Kidney epithelial cell (primary cell): ENCODE measurements at places on chromosomes 4 and X. TPM values are rescaled to one million over a fixed set of nuclear protein-coding genes. Genes with fewer than 3 reads are reported as not detected.

DNA sequence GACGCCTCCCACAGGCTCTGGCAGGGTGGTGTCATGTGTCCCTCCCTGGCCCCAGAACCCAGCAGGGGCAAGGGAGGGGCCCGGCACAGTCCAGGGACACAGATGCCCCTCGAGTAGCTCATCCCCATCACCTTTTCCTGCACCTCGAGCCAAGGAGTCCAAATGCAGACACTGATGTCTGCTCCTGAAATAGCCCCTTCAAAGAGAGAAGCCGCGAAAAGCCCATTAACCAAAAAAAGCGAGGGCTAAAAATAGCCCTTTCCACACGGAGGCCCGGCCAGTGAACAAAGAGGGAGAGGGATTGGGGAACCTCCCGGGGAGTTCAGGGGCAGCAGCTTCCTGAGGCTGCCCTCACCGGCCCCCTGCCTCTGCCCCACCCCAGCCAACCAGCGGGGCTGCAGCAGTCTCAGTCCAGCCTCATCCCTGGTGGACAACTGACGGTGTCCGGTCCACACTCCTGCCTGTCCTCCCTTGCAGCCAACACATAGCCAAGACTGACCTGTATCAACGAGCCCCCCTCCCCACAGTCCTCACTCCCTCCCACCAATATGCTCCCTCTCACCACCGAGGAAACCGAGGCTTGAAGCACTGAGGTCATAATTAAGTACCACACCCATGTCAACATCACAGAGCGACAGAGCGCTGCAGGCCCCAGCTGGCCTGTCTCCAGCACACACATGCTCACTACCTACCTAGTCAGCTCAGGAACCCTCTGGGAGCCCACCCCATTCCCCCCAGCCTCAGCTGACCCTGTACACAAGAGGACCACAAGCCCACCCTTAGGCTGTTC is 23.9 kb downstream of the WDR1 start:
- DNase-seq = no peak

GRCh38 chr4:128913228-128913627 is 103.7 kb downstream of the JADE1 start:
- no peak for DNase-seq

- DNase-seq = no peak
Observed at GRCh38 chr4:162984621-162985020, 182.1 kb downstream of the NAF1 start.

DNA sequence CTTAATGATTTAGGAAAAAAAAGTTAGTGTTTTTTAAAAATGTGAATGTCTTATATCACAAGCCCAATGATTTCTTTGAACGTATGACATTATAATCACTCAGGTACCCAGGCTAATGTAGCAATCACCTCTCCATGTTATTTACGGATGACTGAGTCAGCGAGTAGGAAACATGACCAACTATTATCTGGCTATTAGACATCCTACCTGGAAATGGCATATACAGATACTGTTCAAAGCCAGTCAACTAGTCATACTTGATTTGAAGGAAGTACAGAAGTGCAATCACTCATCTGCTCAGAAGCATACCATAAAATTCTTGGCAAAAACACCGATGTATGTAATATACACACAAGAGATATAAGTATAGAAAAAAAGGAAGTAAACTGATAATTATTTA is 732.5 kb downstream of the ARAP2 start:
- no peak for DNase-seq

DNA sequence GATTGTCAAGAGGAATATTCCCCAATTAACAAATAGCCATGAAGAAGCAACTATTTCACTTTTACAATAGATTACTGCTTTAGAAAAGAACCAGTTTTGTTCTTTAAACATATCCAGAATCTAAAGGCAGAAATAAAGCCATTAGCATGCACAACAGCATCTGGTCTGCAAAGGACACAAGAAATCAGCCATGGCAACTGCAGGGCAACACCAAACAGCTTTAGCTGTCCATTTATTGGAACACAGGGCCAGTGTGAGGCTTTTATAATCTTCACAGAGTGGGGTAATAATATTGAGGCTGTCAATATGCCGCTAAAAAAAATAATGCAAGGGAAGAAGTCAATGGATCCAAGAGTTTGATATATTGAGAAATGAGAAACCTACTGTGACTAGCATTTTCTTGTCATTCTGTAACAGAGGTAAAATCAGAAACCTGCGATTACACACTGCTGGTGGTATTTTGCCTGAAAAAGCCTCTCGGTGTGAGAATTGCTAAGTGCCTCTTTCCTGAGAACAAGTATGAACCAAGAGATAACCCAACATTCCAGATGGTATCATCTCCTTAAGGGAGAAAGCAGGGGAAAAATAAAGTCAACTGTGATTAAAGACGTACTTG is 2.7 kb upstream of the BANK1 start:
- DNase-seq = no peak

DNA sequence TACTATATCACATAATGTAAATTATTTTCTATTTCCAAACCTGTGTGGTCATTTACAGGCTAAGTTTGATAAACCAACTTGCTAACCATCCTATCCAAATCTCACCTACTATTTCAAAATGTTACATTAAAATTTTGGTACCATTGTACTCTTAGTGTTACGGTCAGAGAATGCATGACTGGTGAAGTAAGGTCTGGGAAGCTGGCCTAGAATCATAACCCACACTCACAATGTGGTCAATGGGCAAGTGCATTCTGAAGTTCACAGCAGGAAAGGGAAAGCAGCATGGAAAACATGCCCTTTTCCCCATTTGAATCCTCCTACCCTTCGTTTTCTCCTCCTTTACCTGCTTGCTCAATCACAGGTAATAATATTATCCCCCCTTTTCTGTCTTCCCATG is 54.4 kb downstream of the PPP3CA start:
- no peak for DNase-seq

DNA sequence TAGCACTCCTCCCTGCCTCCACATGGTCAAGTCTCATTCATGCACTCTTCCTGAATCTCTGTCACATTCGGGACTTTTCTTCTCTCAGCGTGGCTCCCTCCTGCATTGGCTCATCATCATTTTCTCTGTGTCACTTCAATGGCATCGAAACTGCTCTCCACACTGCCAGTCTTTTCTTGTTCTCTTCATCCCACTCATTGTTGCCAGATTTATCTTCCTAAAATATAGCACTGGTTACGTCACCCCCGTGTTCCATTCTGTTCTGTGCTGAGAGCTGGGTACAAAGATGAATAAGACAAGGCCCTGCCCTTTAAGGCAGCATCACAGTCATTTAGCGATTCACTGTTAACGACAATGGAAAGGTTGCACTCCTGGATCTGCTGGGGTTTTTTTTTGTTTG is 174.4 kb upstream of the TBC1D9 start:
- no peak for DNase-seq

DNA sequence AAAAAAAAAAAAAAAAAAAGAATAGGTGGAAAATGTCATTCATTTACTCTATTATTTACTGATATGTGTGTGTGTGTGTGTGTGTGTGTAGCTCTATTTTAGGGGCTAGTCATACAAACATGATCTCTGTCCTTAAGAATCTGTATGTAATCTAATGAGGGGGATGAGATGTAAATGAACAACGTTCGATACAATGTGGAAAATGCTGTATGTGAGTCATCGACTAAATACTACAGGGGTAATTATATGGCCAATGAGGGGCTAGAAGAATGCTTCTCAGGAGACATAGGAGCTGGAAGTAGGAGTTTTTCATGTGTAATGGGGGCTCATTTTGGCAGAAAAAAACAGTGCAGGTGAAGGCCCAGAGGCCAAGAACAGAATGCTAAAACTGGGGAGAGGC is 41.9 kb downstream of the LEF1 start:
- DNase-seq = no peak

GRCh38 chrX:20252381-20253231 is 14.1 kb downstream of the RPS6KA3 start:
- DNase-seq = no peak

Gene SGMS2
- 37.0 and 64.3 TPM in 2 replicates for total RNA-seq

- DNase-seq = no peak
Observed at GRCh38 chr4:7910263-7910896, 29.3 kb downstream of the AFAP1 start.

DNA sequence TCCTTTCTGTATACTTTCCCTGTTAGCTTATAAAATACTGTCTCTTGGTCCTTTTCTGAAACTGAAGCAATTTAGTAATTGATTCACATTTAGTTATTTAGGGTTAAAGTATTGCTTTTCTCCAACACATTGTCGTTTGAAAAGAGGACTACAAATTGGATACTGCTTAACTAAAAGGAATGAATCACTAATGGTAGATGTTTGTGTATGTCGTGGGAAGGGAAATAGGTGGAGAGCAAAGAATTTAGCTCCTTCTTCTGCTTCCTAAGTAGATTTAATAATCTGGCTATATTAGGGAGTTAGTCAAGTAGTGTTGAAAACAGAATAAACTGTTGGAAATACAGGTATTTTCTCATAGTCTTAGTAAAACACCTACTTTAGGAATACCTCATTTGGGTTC is 27.9 kb downstream of the SLAIN2 start:
- no peak for DNase-seq

Gene MAOB
- 0.89 and 1.1 TPM in 2 replicates for total RNA-seq

GRCh38 chrX:40095583-40096394 is 2.0 kb downstream of the BCOR start:
- no peak for DNase-seq

Gene SPANXC
- total RNA-seq = not detected in 2 replicates

- no peak for DNase-seq
Observed at GRCh38 chr4:153365003-153365402, 20.5 kb downstream of the MND1 start.

Gene IL15
- total RNA-seq = 9.0 TPM in 2 replicates

Gene PNMA5
- not detected in 2 replicates for total RNA-seq

DNA sequence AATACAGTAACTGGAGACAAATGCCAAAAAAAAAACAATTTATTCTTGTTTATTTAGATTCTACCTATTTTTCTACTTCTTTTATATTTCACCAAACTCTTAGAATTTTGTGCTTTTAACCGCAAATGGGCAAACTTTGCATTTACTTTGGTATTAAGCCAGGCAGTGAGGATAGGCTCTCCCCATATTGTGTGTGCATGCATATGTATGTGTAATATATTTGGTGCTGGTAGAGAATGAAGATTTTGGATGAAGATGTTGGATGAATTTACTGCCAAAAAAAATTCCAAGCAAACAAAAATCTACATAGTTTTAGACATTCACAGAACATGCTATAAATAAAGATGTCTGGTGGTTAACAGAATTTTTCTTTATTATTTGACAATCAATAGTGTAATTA is 30.3 kb downstream of the GALNTL6 start:
- DNase-seq = no peak

DNA sequence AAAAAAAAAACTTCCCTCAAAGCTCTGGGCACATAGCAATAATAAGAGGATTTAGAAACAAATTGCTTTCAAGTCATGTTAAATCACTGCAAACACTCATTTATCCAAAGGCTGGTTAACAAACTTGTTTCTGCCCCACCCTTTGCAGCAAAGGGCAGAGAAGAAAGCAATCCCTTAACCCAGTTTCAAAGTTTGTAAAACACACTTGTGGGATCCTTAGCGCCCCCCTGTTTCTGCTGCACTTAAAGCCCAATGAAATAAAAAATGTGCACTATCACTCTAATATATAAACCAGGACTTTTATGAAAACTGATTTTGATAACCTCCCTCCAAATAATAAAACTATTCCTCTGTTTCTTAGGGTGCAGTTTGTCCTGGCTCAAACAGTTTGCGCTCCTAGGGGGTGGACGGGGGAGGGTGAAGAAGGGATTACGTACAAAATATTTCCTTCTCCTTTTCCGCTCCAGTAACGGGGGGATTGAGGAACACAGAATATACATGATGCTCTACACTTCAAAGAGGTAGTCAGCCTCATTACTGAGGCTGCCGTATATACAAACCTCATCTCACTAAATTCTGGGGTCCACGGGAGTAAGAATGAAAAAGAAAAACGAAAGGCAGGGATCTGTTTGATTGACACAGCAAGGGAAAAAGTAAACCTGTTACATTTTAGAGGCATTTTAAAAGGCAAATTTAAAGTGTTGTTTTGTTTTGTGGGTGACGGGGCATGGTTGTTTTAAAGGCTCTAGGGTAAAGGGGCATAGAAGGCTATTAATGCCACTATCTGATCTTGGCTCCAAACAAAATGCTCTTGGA is 3.1 kb upstream of the PCDH10 start:
- no peak for DNase-seq

Gene ASB12
- not detected in 2 replicates for total RNA-seq

DNA sequence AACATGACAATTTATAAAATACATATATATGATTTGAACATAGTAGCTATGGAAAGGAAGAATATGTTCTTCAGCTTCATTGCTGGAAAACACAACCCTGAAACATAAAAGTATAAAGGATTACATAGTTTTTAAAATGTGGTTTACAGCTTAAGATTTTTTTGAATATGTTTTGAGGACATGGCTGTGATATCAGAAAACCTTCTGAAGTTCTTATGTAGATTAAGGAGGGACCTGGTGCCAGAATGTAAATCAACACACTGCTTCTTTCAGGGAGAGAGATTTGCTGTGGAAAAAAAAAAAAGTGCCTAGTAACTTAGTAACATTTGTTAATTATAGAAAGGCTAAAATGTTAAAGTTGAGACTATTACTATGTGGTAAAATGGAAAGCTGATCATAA is 1261.8 kb downstream of the ADGRL3 start:
- DNase-seq = no peak

GRCh38 chr4:40800064-40800463 is 50.3 kb downstream of the NSUN7 start:
- DNase-seq = no peak

DNA sequence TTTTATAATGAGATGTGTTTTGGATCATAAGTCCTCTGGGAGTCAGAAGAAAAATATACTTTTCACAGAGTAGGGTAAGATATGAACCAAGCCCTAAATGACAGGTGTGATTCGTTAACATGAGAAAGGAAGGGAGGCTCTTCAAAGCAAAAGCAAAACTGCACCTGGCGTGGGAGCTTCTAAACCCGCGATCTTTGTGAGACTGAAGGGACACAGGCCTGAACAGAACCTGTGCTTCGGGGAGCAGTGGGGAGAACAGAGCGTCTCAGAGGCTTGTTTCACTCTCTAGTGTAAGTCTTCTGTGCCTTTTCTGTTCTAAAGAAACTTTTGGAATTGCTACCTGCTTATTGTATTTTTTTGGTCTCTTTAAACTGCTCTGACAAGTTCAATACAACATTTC is 30.2 kb upstream of the CYP4V2 start:
- no peak for DNase-seq

Gene RAB41
- total RNA-seq = not detected in 2 replicates

GRCh38 chr4:5626913-5627312 is 81.4 kb downstream of the EVC2 start:
- no peak for DNase-seq

- DNase-seq = no peak
Observed at GRCh38 chr4:105092768-105093167, 53.9 kb upstream of the TET2 start.

DNA sequence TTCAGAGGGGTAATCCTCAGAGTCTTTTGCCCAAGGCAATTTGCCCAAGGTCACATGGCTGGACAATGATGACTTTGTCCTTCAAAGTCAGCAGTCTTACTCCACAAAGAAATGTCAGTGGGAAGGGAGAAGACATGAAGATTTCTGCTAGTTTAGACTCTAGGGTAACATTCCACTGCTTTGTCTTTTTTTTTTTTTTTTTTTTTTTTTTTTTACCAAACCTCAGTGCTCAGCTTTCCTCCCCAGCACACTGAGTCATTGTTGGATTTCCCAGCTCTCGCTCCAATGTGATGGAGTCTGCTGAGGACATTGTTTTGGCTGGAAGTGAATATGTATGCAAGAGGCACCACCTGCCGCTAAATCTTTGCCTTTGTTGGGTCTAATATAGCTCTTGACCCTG is 7.2 kb upstream of the C1QTNF7 start:
- peak; percentile 25 for DNase-seq
